ENCODE measurements at places on chromosomes 1 and 21.

GRCh38 chr1:56434740-56435139, 144.6 kb downstream of the PLPP3 start:
- no peak for DNase-seq

- DNase-seq, result no peak
Measured at GRCh38 chr1:156083800-156084790, 1.8 kb upstream of the MEX3A start.

- DNase-seq, result no peak
Measured at GRCh38 chr1:165442053-165442452, 2.9 kb downstream of the RXRG start.

- DNase-seq, result no peak
Measured at GRCh38 chr1:228920831-228921230, 185.6 kb downstream of the RHOU start.

DNA sequence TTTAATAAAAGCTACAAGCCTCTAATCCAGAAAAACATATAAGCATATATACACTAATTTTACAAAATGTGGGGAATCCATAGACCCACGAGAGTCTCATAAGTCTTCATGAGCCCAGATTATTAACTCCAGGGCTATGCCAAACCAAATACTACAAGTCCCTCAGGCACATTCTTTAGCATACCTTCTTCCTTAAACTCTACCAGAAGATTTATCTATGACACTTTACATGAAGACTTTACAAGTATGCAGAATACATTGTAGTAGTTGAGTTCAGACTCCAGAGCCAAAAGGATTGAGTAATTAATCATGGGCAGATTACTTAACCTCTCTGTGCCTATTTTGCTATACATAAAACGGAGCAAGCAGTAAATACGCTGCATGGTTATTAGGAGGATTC, 793.7 kb upstream of the ADGRL2 start:
- no peak for DNase-seq

DNA sequence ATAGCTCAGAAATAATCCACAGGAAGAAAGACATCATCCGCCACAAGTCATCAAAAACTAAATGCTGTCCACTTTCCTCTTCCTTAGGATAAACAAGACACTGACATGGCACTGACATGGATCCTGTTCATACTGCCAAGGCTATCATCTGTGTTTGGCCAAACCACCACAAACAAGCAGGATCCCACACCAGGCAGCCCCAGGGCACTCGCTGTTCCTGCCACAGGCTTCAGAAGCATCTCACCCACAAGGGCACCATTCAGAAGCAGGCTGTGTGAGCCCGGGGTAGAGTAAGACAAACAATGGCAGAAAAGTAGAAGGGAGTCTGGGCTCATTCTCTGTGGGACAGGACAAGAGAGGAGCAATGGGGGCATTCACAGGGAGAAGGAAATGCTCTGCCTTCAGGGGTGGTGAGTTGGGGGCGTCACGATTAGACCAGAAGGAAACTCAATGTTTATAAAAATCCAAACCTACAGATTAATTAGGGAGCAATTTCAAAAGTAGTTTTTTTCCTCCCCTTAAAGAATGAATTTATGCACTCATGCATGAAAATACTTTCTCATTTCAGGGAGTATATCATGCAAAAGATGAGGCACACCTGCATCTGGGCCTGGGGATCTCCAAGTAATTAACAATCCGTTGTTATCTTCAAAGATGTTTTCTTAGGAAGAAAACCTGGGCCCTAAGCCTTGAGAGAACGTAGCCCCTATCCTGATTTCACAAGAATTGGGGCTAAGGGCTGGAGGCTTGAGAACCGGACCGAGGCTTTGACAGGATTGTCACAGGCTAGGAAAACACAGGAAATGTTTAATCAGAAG, 43.3 kb upstream of the ATP1A1 start:
- DNase-seq, result no peak

DNA sequence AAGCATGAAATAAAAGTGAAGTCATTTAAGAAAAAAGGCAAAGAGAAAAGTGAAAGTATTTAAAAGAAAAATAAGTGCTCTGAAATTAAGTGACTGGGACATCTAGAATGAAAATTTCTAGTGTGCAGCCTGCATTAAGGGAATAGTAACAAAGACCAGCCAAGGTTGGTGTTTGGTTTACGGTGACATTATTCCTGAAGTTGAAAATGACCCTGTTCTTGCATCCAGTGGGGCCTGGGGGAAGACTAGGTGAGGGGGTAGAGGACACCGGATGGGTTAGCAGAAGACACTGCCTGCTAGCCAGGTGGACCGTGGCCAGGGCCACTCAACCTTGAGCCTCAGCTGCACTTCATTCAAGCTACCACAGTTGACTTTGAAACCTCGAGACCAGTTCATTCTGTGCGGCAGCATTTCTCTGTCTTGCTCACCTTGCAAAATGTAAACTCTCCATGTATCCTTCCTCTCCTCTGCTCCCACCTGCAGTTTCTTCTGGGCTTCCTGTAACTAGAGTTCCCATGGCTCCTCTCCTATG, 14.3 kb upstream of the KCNK1 start:
- DNase-seq, result no peak
